Astrocyte (in vitro differentiated cells and primary cell): ENCODE measurements at places on chromosomes 5 and 9. TPM values are rescaled to one million over a fixed set of nuclear protein-coding genes. Genes with fewer than 3 reads are reported as not detected.

DNA sequence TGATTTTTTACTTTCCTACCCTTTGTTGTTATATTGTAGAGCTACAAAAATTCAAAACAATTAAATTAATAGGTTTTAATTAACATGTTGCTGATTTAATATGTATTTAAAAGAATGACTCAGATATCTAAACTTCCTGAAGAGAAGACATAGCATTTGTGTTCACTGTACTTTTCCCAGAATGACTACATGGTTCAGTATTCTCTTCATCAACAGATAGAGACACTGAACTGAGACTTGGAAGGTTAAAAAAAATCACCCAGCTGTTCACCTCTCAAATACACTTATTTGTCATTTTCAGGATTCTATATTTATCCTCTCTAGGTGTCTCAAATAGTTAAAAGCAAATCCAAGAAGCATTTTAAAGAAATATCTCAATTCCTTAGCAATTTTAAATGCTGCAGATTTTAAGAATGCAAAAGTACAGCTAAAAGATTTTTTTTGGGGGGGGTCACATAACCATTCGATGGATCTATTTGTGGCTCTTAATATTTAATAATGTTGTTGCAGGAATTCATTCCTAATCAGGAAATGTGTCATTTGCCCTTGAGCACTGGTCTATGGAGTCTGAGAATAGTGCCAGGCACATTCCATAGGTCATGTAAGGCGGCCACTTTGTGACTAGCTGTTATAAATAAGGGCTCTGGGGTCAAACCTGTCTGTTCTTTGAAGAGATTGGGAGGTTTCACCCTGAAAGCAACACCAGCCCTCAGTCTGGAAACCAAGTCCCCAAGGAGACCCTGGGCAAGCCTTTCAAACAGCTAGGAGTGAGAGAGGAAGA is 463.1 kb downstream of the NR2F1-AS1 start:
- H3K27me3 ChIP-seq, result no peaks in the 10 kb centered on the region
- no peak overlapping the region for H3K4me3 ChIP-seq
- no peaks in the 10 kb centered on the region for H3K36me3 ChIP-seq
- DNase-seq, result peak; percentile 30
- no peaks in the 10 kb centered on the region for H3K4me1 ChIP-seq

- no peaks in the 10 kb centered on the region for H3K4me1 ChIP-seq
- no peak overlapping the region for H3K27ac ChIP-seq
- no peak overlapping the region for H3K4me3 ChIP-seq
- H3K27me3 ChIP-seq, result no peaks in the 10 kb centered on the region
Observed at GRCh38 chr5:116032991-116033390, 719 bp downstream of the ARL14EPL start.

- peak overlapping the region; percentile 95 for H3K27ac ChIP-seq
- H3K4me1 ChIP-seq, result peaks cover 30% of the 10 kb centered on the region
- no peaks in the 10 kb centered on the region for H3K36me3 ChIP-seq
Observed at GRCh38 chr5:149561848-149562247, 10.6 kb upstream of the CSNK1A1 start.

DNA sequence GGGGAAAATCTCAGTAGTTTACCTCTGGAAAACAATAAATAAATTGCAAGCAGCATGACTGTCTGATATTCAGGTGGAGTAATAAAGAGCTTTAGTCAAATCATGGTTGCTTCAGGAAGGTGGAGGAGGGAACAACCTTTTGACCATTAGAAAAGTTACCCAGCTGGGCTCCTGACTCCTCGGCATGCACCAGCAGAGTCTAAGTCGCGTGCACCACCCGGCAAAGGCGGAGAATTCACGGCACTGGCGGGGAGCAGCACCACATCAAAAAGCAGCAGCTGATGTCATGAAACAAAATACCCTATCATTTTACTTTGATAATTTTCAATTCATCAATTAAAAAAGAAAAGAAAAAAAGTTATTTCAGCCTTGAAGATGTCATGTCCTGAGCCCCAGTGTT is 34.6 kb downstream of the EBF1 start:
- H3K27ac ChIP-seq, result no peak overlapping the region
- DNase-seq, result no peak
- H3K4me3 ChIP-seq, result no peak overlapping the region
- no peaks in the 10 kb centered on the region for H3K36me3 ChIP-seq
- peaks cover 5% of the 10 kb centered on the region for H3K4me1 ChIP-seq

- peaks cover 12% of the 10 kb centered on the region for H3K4me1 ChIP-seq
- DNase-seq, result peak; percentile 37
- H3K36me3 ChIP-seq, result no peaks in the 10 kb centered on the region
- no peak overlapping the region for H3K4me3 ChIP-seq
Observed at GRCh38 chr5:8839361-8840055, 706.4 kb downstream of the SEMA5A start.

DNA sequence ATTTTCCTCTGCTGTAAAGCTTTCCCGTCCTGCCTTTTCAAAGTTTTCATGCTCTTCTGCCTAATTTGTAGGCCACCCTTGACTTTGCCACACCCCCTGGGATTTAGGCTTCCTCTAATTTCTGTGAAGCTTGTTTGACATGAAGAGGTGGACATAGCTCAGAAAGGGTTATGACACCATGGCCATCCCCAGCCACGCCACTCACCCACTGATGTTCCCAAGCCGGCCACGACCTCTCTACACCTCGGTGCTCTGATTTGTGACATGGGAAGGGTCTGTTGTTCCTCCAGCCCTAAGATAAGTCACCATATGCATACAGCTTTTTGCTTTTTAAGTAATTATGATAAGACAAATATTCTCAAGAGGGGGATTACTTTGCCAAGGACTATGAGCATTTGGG is 139.5 kb downstream of the BARX1 start:
- H3K27ac ChIP-seq, result no peak overlapping the region
- no peaks in the 10 kb centered on the region for H3K4me1 ChIP-seq
- H3K36me3 ChIP-seq, result no peaks in the 10 kb centered on the region
- no peak overlapping the region for H3K4me3 ChIP-seq
- H3K27me3 ChIP-seq, result no peaks in the 10 kb centered on the region

- no peaks in the 10 kb centered on the region for H3K4me1 ChIP-seq
- no peak for DNase-seq
- peaks cover 26% of the 10 kb centered on the region for H3K36me3 ChIP-seq
- no peak overlapping the region for H3K27ac ChIP-seq
- no peak overlapping the region for H3K4me3 ChIP-seq
Observed at GRCh38 chr5:61534481-61535267, 202.6 kb downstream of the ZSWIM6 start.

- H3K4me1 ChIP-seq, result no peaks in the 10 kb centered on the region
- no peak for DNase-seq
- no peaks in the 10 kb centered on the region for H3K27me3 ChIP-seq
- no peak overlapping the region for H3K4me3 ChIP-seq
- no peak overlapping the region for H3K27ac ChIP-seq
Observed at GRCh38 chr5:57262541-57262940, 88.7 kb downstream of the GPBP1 start.

DNA sequence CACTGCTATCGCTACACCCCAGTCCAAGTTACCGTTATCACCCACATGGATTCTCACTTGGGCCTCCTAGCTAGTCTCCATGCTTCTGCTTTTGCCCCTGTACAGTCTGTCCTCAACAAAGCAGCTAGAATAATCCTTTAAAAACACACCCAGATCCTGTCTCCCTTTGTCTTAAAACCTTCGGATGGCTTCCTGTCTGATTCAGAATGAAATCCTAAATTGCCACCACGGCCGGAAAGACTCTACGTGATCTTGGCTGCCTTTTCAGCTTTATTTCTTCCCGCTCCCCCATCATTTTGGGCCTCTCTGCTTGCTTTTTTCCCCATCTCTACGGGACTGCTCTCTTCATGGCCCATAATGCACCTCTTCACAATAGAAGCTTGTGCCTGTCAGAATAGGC is 33.4 kb downstream of the GDNF start:
- H3K27ac ChIP-seq, result no peak overlapping the region
- no peak for DNase-seq
- H3K4me1 ChIP-seq, result peaks cover 7% of the 10 kb centered on the region

LCN15 gene
- not detected in 2 replicates for total RNA-seq

STK32A gene
- 0.25 and 0.34 TPM in 2 replicates for total RNA-seq

ATP10B gene
- total RNA-seq, result not detected in 2 replicates

PAM gene
- total RNA-seq, result 259 and 301 TPM in 2 replicates

DOLPP1 gene
- total RNA-seq, result 14.9 and 17.9 TPM in 2 replicates
